ENCODE measurements at places on chromosomes 5 and 9.

DNA sequence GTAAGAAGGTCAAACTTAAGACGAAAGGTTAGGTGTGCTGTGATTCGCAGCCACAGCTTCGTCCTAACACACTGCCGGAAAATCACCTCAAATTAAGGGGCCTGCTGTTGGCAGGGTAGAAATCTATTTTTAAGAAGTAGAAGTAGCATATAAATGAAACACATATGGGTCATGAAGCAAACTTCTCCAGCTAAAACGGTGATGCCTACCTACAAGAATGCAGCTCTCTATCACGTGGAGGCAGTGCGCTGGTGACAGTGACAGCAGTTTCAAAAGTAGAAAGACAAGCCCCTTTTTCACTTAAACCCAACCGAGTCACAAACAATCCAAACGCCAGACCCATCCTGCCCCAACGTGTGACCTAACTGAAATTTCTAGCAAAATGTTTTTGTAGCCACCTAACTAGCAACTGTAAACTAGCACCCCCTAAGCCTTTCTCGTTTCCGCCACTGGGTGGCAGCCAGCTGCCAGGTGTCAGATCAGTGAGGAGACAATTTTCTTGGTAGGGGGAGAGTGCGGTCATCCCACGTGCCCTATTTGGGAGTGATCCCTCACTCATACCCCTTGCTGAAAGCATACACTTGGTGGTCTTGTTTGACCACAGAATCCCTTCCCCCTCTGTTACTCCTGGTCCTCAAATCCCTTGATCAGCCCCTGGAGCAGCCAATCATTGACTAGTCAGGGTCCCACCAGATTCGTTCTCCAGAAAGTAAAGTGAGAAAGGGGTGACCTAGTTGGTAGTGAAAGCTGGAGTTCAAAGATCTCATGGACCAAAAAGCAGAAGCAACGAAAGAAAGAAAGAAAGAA lies 71.8 kb upstream of the MAMDC2 start:
- peak; percentile 4 for DNase-seq

DNA sequence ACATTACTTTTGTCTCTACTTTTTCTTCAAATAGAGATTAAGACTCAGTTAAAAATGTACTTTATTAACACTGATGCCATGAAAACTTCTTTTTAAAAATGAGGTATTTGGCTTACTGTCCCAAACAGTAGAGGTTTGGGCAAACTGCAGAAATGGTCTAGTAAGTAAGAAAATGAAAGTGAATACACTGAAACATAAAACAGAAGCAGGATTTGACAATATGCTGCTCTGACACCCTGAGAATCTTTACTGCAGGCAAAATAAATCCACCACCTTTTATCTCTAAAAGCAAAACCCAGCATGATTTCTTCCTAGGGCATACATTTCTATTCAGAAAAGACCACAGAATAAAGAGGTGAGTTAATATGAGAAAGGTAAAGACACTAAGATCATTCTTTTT lies 86.2 kb downstream of the SLC38A9 start:
- DNase-seq, result no peak

DNA sequence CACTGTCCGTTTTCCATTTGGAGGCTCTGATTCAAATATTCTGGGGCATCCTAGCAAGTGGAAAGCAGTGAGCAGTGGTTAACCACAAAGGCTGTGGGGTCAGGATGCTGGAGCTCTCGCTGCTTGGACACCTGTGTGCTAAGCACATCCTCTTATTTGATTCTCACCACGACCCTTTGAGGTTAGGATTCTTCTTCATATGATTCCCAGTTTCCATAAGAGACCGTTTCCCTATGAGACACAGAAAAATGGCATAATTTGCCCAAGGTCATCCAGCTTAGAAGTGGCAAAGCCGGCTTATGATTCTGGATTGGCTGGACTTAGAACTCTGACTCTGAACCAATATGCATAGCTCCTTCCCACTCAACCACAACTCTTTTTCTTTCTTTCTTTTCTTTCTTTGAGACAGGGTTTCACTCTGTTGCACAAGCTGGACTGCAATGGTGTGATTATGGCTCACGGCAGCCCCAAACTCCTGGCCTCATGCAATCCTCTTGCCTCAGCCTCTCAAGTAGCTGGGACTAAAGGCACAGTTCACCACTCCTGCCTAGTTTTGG lies 207.7 kb downstream of the TTLL11 start:
- DNase-seq, result no peak

GRCh38 chr5:108720391-108720790 lies 27.3 kb upstream of the FER start:
- no peak for DNase-seq

- DNase-seq, result no peak
Observed at GRCh38 chr5:127296321-127296720, 5.7 kb downstream of the MEGF10 start.

- DNase-seq, result no peak
Observed at GRCh38 chr5:172504701-172505402, 50.5 kb upstream of the SH3PXD2B start.

- DNase-seq, result no peak
Observed at GRCh38 chr9:95099321-95100070, 218.0 kb downstream of the FANCC start.

DNA sequence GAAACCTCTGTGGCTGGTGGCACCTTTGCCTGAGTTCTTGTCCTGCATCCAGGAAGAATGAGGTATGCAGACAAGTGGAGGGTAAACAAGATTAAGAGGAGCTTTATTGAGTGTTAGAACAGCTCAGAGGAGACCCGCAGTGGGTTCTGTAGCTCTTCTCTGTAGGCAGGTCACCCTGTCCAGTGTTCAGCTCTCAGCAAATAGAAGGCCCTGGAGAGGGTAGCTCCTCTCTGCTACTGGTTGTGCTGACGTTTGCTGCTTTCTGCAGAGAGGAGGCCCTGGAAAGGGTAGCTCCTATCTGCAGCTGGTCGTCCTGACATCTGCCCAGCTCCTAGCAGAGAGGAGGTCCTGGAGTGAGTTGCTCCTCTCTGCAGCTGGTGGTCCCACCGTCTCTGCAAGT lies 96.8 kb upstream of the CCDC112 start:
- DNase-seq, result no peak

DNA sequence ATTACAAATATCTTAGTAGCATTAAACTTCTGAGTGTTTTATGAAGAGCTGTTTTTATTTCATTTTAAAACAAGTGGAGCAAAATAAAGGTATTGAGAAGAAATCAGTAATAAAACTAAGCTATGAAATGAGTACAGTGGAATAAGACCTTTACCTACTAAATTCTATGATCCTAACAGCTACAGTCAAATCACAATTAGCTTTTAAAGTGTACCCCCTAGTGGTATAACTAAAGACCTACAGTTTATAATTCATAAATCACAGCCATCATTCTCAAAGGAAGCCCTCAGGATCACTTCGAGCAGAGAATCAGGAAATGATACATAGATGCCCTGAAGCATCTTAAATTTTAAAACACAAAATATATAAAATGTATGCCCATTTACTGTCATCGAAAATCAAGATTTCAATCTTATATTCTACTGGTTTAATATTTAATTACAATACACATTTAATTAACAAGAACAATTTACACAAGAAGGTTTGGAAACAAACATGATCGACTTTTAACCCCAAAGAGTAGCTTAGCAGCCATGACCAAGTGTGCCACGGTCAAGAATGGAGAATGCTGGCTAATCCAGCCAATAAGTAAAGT lies 12.3 kb downstream of the CCNH start:
- DNase-seq, result no peak

DNA sequence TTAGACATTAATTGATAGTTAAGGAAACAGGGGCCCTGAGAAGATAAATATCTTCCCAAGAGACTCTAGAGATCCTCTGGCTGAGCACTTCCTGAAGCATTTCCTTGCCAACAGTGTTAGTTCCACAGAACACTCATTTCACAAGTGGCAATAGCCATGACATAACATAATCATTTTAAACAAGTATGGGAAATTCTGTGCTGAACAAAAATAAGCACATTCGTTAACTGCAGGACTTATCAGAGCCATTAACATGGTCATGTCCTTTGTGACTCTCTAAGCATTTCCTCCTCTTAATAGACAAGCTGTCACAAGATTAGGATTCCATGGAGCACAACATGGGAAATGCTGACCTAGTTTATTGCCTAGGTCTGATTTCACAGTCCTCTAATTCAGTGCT lies 184.9 kb downstream of the SNX18 start:
- no peak for DNase-seq

DNA sequence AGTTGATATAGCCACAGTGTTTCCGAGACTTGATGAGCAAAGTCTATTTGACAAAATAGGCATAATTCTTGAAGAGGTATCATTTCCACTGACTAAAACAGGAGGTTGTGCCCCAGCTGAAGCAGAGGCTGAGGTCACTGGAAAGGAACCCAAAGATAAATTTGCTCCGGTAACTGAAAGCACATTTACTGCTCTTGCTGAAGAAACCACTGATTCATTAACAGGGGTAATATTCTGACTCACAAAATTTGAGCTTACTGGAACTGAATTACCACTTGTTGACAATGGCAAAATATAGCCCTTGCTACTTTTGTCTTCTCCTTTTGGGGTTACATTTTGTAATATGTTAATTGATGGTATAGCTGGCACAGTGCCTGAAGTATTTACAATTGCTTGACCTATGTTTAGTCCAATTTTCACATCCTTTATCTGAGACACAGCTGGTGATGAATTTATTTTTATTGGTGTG lies 30.2 kb downstream of the MLANA start:
- DNase-seq, result no peak
